ELF-1 (cell line): ENCODE measurements at places on chromosomes 5 and 9.
A peak's percentile ranks its signal among the peaks of the same experiment; 100 is the strongest.

GRCh38 chr5:133244242-133244641 is 192.4 kb downstream of the HSPA4 start:
- DNase-seq = no peak

- DNase-seq = no peak
These were observed 387.0 kb upstream of the RFX3 start for GRCh38 chr9:3912817-3913216.

GRCh38 chr5:138945421-138946240 is 70.5 kb upstream of the LRRTM2 start:
- DNase-seq = peak; percentile 79

DNA sequence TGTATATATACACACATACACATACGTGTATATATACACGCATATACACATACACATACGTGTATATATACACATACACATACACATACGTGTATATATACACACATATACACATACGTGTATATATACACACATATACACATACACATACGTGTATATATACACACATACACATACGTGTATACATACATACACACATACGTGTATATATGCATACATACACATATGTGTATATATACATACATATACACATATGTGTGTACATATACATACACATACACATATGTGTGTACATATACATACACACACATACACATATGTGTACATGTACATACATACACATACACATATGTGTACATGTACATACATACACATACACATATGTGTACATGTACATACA is 82.6 kb downstream of the SYK start:
- no peak for DNase-seq

GRCh38 chr5:2556375-2556966 is 195.0 kb downstream of the IRX2 start:
- DNase-seq = no peak

DNA sequence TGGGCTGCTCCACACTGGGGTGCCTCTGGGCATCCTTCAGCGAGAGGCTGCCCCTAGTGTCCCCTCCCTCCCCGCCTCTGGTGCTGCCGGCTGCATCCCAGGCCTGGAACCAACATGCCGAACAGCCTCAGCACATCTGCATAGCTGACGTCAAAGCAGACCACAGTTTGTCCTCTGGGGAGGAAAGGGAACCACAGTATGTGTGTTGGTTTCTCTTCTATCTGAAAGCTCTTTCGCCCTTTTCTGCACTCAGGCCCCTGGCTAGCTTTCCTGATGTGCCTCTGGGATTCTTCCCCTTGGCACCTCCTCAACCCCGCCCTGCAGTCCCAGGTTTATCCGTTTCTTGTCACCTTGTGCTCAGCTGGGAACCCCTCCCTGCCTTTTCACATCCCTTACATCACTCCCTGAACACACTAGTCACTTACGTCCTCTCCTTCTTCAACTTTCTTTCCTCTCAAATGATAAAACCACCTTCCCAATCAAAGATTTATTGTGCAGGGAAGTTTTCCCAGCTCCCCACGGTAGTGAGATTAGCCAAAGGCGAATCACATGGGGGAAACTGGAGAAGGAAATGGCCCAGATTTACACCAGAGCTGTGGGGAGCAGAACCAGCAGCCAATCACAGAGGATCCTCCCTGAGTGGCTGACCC is 35.5 kb upstream of the B4GALT1 start:
- no peak for DNase-seq

- peak; percentile 11 for DNase-seq
These were observed 43.1 kb downstream of the PTCD2 start for GRCh38 chr5:72363166-72363802.

GRCh38 chr5:6761333-6761732 is 48.1 kb downstream of the TENT4A start:
- DNase-seq = no peak

DNA sequence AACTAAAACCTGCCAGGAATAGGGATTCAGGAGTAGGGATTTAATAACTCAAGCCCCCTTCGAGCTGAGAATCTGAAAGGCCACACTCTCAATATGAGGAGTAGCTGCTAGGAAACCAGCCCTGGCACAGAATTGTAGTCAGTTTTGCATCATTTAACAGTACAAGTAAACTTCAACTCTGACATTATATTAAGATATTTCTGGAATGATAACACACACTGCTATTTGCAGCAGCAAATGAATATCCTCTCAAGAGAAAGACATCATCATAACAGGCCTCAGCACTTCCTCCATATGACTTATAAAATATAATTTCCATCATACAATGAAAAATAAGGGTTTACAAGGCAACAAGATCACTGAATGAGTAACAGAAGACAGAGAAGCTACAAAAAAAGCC is 138.2 kb upstream of the RFX3 start:
- no peak for DNase-seq

DNA sequence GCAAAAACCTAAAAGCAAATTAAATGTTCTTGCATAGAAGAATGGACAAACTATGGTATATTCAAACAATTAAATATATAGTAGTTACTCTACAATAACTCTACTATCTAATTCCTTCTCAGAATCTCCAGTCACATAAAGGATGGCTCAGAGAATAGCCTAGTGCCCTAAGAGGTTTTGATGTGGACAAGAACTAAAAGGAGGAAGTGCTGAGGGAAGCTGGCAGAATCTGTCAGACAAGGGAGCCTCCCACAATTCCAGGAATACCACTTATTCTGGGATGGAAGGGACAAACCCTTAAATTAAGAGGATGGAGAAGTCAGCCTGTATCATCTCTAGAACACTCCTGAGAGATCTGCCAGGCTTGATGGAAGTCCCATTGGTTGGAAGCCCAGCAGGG is 30.4 kb downstream of the TNFSF8 start:
- DNase-seq = no peak

GRCh38 chr9:98247831-98248657 is 7.4 kb downstream of the TBC1D2 start:
- no peak for DNase-seq

DNA sequence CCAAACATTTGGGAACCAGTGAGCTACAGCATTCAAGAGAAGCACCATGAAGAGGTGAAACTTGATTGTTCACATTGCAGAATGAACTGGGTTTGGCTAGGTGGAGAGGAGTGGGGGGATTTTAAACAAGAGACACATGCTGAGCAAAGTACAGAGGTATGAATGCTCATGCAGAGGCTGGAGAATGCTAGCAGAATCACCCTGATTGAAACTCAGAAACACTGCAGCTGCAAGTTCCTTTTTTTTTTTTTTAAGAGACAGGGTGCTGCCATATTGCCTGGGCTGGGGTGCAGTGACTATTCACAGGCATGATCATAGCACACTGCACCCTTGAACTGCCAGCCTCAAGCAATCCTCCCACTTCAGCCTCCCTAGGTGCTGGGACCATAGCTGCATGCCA is 35.1 kb downstream of the DENND1A start:
- DNase-seq = no peak

GRCh38 chr5:109921735-109922380 is 232.1 kb downstream of the MAN2A1 start:
- DNase-seq = no peak

DNA sequence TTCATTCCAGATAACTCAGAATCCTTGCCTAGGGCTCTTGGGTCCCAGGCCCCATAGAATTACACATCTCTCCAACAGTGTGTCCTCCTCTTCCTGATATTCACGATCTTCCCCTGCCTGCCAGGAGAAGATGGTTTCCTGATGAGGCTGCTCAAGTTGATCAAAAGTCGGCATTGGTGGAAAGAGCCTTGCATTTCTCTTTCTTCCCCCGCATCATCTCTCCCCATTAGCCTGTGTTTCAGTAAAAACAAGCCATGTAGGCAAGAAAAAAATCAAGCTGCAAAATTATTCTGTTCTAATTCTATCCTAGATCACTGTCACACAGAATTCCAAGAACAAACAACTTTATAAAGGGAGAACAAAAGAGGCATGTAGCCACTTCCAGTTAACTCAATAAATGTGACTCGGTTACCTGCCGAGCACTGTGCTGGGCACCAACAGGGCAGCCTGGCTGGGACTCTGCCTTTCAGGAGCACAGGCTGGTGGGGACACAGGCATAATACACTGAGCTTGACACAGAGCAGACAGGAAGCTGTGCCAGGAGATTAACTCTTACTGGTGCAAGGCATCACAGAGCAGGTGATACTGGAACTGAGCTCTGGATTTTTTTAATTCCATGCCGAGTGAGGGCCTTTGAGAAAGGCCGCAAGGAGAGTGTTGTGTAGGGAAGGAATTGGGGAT is 25.6 kb downstream of the TMOD1 start:
- no peak for DNase-seq

GRCh38 chr5:1285141-1285540 is 9.7 kb downstream of the TERT start:
- no peak for DNase-seq

DNA sequence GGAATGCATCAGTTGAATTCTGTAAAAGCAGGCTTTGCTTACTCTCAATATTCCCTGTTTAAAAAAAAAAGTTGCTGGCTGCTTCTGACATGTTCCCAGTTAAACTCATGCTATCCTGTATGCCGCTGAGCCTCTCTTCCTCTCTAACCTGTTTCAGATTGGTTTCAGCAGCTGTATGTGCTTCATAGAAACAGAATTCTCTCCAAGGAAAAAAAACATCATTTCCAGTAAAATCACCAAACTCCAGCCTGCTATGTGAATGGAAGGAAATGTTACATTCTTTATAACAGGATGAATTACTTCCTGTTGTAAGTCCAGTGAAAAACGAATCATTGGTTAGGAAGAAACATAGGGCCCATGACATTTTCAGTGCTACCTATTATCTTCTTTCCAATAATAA is 25.7 kb upstream of the KCNV2 start:
- DNase-seq = no peak

GRCh38 chr5:178515776-178516503 is 74.3 kb downstream of the COL23A1 start:
- DNase-seq = no peak

GRCh38 chr9:93944011-93944410 is 11.1 kb downstream of the BARX1 start:
- DNase-seq = no peak

DNA sequence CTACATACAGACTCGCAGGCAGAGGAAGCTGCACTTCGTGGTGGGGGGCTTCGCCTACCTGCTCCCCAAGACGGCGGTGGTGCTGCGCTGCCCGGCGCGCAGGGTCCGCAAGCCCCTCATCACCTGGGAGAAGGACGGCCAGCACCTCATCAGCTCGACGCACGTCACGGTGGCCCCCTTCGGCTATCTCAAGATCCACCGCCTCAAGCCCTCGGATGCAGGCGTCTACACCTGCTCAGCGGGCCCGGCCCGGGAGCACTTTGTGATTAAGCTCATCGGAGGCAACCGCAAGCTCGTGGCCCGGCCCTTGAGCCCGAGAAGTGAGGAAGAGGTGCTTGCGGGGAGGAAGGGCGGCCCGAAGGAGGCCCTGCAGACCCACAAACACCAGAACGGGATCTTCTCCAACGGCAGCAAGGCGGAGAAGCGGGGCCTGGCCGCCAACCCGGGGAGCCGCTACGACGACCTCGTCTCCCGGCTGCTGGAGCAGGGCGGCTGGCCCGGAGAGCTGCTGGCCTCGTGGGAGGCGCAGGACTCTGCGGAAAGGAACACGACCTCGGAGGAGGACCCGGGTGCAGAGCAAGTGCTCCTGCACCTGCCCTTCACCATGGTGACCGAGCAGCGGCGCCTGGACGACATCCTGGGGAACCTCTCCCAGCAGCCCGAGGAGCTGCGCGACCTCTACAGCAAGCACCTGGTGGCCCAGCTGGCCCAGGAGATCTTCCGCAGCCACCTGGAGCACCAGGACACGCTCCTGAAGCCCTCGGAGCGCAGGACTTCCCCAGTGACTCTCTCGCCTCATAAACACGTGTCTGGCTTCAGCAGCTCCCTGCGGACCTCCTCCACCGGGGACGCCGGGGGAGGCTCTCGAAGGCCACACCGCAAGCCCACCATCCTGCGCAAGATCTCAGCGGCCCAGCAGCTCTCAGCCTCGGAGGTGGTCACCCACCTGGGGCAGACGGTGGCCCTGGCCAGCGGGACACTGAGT is 255.9 kb downstream of the SAXO1 start:
- no peak for DNase-seq

DNA sequence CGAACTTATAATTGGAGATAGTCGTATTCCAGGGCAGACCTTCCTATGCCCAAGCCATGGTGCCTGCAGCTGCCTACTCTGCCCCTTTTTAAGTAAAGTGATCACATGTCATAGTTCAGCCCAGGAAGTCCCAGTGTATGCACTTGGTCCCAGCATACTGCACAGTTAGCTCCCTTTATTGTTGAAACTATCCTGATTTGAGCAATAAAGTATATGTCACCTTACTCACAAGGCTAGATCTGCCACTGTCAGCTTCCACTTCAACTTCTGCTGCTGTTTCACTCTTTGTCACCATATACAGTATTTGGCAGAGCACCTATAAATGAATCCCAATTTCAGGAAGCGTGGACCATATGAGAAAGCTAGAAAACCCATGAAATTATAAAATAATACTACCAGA is 103.8 kb upstream of the PTGER4 start:
- DNase-seq = no peak

GRCh38 chr9:136566553-136566895 is 20.7 kb upstream of the NOTCH1 start:
- DNase-seq = no peak

- DNase-seq = no peak
These were observed 506.3 kb upstream of the WWC1 start for GRCh38 chr5:167785106-167785505.

DNA sequence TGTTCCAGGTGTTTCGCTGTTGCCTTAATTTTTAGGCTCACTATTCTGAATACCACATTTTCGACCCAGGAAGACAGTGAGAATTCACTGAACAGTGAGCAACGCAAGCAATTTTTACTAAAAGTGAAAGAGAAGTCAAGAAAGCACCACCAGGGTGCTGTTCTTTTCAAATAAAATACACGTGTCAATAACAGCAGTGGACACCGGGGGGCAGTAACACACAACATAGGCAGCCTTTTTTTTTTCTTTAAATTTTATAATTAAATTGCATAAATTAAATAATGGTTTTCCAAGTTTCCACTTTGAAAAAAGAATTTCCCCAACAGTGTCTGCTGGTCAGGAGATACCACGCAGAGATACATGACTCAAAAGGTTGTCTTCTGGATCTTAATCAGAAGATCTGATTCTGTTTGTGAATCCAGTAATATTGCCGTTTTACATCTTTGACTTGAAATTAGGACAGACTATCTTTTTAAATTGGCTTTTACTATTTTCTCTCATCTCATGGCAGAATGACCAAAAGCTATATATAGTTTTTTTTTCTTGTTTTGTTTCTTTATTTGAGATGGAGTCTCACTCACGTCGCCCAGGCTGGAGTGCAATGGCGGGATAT is 47.1 kb upstream of the SH3GL2 start:
- DNase-seq = peak; percentile 16
